GM20000 (cell line): ENCODE measurements at places on chromosomes 5 and 9.

- DNase-seq, result peak; percentile 89
These were observed 46.6 kb upstream of the IPPK start for GRCh38 chr9:92716557-92716956.

DNA sequence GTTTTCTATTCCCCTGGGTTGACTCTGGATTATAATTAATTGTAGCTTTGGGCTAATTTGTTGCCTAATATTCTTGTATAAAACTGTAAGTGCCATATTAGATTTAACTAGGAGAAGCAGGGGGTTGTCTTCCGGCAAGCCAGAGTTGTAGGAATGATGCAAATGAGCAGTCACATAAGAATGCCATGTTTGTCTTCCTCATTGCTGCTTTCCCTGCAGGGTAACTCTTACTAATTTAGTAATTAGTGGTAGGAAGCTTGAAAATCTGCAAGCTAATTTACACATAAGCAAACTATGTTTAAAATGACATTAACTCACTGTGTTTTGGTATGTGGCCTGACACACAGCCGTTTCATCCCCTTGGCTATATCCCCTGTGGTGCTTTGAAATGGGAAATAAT lies 527.8 kb downstream of the KCTD16 start:
- no peak for DNase-seq

DNA sequence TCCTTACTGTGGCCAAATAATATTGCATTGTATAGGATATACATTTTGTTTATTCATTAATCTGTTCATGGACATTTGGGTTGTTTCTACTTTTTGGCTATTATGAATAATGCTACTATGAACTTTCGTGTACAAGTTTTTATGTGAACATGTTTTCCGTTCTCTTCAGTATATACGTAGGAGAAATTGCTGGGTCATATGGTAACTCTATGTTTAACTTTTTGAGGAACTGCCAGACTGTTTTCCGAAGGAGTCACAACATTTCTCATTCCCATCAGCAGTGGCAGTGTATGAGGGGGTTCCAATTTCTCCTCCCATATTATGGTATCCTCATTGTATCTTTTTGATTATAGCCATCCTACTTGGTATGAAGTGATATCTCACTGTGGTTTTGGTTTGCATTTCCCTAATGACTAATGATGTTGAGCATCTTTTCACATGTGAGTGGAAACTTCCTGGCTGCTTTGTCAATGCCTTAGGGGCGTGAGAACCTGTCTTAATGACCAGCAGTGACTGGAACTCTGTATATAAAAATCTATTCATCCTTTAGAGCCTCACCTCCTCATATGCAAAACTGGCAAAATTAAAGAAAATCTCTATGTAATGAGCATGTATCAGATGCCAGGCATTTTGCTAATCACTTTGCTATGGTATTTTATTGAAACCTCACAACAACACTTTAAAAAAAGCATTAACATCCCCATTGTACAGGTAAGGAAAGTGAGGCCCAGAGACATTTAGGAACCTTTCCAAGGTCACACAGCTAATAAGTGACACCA lies 47.8 kb upstream of the TGFBR1 start:
- DNase-seq, result no peak

- DNase-seq, result no peak
These were observed 4.4 kb downstream of the PHF2 start for GRCh38 chr9:93580654-93581380.

DNA sequence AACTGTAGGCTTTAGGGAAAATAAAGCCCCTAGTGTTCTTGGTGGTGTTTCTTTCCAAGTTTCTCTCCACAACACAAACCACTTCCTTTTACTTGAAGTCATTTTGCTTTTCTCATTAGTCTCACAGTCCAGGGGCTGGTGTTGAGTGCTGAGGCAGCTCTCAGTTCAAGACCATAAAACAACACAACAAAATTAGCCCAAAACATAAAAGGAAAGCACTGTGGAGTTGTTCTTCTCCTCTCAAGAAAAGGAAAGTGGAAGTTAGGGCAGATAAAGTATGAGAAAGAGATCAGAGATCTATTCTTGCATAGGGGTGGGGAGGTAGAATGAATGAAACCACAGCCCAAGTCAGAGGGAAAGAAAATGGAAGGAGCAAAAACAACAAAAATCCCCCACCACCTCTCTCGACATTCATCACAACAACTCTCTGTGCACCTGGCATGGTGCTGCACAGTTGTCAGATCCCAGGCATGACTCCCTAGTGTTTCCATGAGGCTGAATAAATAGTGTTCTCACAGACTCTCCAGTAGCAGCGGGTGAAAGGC lies 569.9 kb downstream of the RAB3C start:
- DNase-seq, result peak; percentile 19

- DNase-seq, result no peak
These were observed 25.8 kb downstream of the FPGS start for GRCh38 chr9:127828262-127829031.

GRCh38 chr9:85600675-85601263 lies 141.0 kb downstream of the AGTPBP1 start:
- DNase-seq, result no peak
